ENCODE measurements at places on chromosomes 3 and 15.
A peak's percentile ranks its signal among the peaks of the same experiment; 100 is the strongest.

DNA sequence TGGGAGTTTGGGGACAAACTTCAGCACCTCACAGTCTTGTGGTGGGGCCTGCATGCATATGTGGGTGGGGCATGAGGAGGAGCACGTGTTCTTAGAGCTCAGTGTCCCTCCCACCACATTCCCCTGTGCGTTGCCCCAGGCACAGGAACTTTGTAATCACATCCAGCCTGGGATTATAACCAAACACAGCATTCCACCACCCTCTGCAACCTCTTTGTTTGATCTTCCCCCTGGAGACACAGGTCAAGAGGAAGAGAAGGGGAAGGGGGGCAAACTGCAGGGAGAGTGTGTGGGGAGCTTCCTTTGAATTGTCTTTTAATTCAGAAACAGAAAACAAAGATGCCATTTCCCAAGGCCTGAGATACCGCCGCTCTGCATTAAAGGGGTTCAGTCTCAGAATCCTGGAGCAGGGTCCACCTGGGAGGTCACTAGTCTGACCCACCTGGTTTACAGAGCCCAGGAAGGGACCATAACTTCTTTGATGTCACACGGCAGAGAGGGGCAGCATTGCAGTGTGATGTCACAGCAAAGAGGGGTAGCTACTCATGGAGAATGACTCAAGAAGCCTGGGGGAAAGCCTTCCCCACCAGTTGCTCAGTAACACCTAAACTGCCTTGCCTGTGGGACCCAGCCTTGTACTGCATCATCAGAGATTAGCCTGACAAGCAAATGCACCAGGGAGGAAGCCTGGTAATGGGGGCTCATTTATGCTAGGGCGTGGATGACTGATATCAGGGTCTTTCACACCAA lies 106.3 kb upstream of the RNU6-1 start:
- ATAC-seq, result peak; percentile 31

DNA sequence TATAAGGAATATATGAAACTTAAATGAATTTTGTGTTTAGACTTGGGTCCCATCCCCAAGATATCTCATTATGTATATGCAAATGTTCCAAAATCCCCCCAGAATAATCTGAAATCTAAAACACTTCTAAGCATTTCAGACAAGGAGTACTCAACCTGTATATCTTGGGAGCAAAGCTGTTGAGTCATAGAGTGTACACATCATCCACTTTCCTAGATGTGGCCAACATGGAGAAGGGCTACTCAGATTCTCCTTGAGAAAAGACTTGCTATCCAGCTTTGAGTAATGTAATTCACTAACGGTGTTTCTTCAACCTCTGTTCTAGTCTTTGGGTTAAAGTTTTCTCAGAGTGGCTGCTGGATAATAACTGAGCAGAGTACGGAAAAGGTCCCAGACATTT lies 215.5 kb upstream of the POU1F1 start:
- no peak for ATAC-seq

DNA sequence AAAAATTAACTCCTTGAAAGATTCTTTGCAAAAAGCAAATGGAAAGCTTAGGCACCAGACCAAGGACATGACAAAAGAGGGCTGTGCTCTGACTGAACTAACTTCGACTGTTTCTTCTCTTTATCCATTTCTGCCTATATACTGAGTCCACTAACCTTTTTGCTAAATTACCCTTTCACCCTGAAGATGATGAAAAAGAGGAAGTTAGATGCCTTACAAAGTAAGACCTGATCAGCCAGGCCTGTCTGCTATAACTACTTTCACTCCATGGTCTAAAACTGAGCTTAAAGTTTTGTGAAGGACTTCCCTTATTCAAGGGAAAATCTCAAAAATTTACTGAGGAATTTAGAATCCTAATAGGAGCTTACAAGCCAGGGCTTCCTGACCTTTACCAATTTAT lies 6.2 kb upstream of the IGSF10 start:
- ATAC-seq, result peak; percentile 71

GRCh38 chr3:171809611-171809860 lies 747 bp downstream of the PLD1 start:
- ATAC-seq, result no peak

- peak; percentile 89 for ATAC-seq
Observed at GRCh38 chr3:32460031-32460749, 42.5 kb downstream of the CMTM6 start.

GRCh38 chr3:172296248-172296974 lies 151.8 kb downstream of the GHSR start:
- ATAC-seq, result no peak

DNA sequence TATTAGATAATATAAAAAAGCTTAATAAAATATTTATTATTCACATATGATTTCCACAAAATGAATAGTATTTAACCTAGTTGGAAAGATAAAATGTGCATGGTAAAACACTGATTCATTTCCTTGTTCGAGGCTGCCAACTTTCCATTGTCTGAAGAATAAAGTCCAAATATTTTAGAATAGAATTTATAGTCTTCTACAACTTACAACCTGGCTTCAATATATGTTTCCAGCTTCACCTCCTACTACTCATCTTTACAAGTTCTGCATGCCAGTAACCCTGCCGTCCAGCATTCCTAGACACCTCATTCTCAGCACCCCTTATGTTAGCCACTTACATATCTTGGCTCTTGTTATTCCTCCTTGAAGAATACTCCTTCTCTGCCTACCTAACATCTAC lies 244.5 kb downstream of the FGF12 start:
- no peak for ATAC-seq

- ATAC-seq, result no peak
Observed at GRCh38 chr3:131903988-131904415, 130.8 kb downstream of the CPNE4 start.

DNA sequence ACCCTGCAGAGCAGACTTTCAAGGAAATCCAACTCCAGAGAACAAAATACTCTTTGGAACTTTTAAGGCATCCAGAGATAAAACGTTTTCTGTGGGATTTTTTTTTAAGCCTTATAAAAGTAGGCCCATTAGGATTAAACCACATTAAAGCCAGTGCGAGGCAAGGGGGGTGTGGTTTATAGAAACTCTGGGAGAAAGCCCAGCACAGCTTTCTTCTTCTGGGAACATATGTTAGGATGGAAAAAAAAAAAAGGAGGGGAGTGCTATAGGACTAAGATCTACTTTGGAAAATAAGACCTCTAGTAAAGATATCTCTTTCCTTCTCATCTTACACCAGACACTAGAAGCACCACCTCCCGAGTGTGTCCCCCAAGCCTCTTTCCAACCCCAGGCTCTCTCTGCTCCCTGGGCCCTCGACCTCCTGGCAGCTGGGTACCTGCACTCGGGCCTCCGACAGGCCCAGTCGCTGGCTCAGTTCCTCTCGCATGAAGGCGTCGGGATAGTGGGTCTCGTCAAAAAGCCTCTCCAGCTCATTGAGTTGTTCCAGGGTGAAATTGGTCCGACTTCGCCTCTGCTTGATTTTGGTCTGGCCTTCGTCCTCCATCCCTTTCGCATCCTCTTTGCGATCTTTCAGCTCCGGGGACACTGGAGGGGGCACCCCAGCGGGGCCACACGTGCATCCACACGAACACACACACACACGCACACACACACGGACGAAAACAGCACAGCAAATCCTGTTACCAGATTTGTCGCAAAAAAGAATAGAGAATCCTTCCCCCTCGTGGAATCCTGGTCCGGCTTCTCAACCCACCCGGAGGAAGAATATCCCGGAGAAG lies 3.8 kb downstream of the SHOX2 start:
- no peak for ATAC-seq

GRCh38 chr3:184037816-184038215 lies 6.3 kb downstream of the HTR3D start:
- no peak for ATAC-seq

- ATAC-seq, result no peak
Observed at GRCh38 chr3:159258934-159259333, 457.1 kb downstream of the MFSD1 start.

DNA sequence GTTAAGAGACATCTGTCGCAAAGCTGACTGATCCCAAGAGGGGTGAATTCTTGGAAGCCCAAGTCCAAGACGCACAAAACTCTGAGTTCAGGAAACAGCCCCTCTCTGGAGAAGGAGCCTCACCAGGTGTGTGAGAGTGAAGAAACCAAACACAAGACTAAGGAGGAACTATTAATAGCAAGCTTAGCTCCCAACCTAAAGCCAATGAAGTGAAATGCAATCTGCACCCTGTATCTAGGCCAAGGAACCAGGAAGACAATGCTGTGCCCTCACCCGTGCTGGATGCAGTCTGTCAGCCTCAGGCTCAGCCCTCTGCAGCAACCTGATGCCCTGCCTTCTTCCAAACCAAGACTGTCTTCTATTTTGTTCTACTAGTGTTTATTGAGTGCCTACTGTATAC lies 22.5 kb upstream of the THBS1 start:
- no peak for ATAC-seq

DNA sequence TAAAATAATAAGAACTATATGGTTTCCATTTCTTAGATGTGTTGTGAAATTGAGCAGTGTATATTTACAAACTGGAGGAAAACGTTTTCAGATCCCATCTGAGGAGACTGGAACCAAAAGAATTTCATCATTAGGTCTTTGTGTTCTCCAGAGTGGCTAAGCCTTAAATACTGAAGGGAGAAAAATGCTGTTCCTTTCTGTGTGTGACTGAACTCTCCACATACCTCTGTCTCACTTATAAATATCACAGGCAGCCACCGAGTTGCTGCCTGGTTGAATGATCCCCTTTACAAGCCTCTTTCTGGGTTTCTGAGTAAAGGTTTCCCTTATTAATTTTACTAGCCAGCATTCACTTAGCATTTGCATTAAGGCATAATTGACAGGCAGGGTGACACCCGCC lies 913.9 kb upstream of the NR2F2 start:
- no peak for ATAC-seq

GRCh38 chr3:42662037-42662812 lies 8.7 kb downstream of the ZBTB47 start:
- ATAC-seq, result no peak

DNA sequence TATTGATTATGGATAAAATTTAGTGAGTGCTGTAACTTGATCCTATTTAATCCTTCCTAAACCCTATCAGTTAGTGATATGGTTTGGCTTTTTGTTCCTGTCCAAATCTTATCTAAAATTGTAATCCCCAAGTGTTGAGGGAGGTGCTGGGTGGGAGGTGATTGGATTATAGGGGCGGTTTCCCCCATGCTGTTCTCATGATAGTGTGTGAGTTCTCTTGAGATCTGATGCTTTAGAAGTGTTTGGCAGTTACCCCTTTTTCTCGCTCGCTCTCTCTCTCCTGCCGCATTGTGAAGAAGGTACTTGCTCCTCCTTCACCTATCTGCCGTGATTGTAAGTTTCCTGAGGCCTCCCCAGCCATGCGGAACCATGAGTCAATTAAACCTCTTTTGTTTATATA lies 134.0 kb upstream of the SUCLG2 start:
- no peak for ATAC-seq

- no peak for ATAC-seq
Observed at GRCh38 chr3:64848822-64849221, 161.0 kb upstream of the ADAMTS9 start.

DNA sequence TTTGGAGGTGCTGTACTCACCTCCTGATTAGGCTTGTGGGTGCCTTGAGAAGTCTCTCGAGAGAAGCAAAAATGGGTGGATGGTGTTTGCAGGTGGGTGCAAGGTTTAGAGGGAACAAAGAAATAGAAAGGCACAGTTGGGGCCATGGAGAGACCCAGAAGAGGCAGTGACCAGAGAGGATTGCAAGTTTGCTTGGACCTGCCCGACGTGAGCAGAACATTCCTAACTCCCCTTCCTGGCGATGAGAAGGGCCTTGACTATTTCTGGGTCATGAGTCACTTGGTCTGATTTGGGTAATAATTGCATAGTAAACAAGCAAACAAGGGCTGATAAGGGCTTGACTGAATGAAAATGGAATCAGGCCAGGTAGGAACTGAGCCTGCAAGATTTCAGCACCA lies 7.0 kb upstream of the CTSH start:
- ATAC-seq, result no peak

- ATAC-seq, result no peak
Observed at GRCh38 chr15:41546851-41547786, 3.1 kb upstream of the RPAP1 start.

All from stimulated activated memory B cell treated with anti-CD40 and anti-IgM and Interleukin-4, amounts not matched to agents 10 μg/mL and 1 μg/mL and 100 μg/mL, for 72 hours (primary cell).